Stimulated activated CD4-positive, alpha-beta T cell treated with anti-CD3 and anti-CD28 coated beads, TNF-alpha, amount 100 ng/mL, for 24 hours (primary cell): ENCODE measurements at places on chromosomes 6 and 20.

GRCh38 chr6:112911959-112912358 lies 564.8 kb downstream of the RFPL4B start:
- no peak for DNase-seq

DNA sequence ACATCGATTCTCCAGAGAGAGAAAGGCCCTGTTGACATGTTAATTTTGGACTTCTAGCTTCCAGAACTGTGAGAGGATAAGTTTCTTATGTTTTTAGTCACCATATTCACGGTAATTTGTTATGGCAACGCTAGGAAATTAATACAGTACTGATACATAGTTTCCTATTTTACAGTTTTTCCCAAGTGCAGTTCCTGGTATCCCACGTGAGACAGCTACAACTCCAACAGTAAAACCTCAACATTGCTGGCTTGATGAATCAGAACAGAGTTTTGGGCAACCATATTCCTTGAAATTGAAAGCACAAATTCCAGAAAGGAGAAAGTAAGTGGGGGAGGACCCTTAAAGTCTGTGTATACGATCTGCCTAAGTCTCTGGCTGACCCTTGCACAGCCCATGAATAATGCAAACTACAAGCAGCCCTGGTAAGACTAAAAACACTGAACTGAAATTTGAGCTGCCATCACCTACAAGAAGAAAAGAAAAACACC lies 505.1 kb upstream of the NRSN1 start:
- DNase-seq: no peak

DNA sequence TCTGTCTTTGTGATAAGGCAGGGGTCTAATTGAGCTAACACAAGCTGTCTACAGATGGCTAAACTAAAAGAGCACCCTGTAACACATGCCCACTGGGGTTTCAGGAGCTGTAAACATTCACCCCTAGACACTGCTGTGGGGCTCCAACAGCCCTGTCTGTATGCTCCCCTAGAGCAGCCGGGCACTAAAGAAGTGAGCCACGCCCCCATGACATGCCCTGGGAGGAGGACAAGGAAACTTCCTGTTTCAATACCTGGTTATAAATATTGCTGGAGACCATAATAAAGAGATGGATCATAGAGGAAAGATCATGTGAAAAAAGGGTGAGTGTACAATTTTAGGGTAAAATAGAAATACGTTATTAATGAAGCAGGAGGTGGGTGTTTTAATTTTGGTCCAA lies 667.7 kb upstream of the AGPAT4 start:
- no peak for DNase-seq

DNA sequence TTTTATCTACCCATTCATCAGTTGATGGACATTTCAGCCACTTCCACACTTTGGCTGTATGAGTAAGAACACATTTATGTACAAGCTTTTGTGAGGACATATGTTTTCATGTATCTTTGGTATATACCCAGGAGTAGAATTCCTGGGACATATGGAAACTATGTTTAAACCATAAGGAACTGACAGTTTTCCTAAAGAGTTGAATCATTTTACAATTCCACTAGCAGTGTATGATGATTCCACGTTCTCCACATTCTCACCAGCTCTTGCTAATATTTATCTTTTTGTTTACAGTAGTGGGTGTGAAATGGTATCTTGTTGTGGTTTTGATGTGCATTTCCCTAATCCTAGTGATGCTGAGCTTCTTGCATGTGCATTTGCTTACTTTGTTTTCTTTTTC lies 338.1 kb downstream of the PLCB1 start:
- no peak for DNase-seq

- no peak for DNase-seq
These were observed 7.2 kb downstream of the FAM217B start for GRCh38 chr20:59947376-59947775.

- DNase-seq: no peak
These were observed 21.0 kb downstream of the PFDN4 start for GRCh38 chr20:54228841-54229240.

- DNase-seq: no peak
These were observed 325.1 kb downstream of the CDH26 start for GRCh38 chr20:60283281-60283680.

DNA sequence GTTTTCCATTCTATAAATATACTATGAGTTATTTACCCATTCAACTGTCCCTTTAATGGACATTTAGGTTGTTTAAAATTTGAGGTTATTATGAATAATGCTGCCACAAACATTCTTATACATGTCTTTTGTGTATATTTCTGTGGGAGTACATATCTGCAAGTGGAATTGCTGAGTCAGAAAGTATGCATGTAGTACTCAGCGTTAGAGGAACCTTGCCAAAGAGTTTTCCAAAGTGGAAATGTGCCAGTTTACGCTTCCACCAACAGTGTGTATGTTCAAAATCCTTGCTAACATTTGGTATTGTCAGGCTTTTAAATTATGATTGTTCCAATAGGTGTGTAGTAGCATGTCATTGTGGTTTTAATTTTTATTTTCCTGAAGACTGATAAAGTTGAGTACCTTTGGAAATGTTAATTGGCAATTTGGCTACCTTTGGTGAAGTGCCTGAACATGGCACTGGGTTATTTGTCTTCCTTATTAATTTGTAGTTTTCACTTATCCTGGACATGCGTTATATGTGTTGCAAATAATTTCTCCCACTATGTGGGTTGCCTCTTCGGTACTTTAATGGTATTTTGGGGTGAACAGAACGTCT lies 341.2 kb downstream of the CD83 start:
- DNase-seq: no peak

DNA sequence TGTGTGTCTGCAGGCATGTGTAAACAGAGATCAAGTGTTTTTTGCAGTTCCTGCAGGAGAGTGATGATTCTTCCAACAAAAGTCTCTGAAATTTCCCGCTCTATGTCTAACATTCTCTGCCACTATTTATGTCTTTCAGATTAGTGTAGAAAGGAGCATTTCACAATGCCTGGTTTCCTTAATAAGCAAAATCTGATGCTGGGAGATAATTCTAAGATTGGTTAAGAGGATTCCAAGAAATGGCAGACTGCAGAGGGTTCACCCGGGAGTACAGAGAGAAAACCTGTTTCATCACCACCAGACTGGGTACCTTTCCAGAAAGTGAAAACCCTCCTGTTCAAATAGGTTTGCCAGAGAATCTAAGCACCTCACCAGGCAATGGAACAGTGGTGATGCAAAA lies 62.7 kb downstream of the FOXC1 start:
- DNase-seq: no peak

GRCh38 chr20:61321481-61321880 lies 69.4 kb downstream of the CDH4 start:
- DNase-seq: no peak

GRCh38 chr20:33322456-33322855 lies 39.4 kb downstream of the BPIFB1 start:
- DNase-seq: no peak

DNA sequence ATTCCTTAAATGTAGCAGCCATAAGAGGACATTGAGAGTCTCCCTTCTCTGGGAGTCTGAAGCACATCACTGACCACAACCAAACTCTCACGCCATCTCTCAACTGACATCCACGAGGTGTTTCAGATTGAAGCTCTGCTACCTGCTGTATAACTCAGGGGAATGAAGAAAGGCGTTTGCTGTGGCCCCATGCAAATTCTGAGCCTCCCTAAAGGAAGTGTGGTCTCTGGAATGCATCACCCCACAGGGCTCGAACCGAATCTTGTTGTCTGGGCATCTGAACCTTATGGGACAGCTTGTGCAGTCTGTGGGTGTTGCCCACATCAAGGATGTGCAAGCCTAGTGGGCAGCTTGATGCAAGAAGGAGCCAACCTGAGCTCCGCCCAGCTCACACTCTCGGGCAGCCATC lies 10.9 kb downstream of the PMEPA1 start:
- DNase-seq: no peak

GRCh38 chr6:24053057-24053456 lies 73.0 kb upstream of the NRSN1 start:
- DNase-seq: no peak

DNA sequence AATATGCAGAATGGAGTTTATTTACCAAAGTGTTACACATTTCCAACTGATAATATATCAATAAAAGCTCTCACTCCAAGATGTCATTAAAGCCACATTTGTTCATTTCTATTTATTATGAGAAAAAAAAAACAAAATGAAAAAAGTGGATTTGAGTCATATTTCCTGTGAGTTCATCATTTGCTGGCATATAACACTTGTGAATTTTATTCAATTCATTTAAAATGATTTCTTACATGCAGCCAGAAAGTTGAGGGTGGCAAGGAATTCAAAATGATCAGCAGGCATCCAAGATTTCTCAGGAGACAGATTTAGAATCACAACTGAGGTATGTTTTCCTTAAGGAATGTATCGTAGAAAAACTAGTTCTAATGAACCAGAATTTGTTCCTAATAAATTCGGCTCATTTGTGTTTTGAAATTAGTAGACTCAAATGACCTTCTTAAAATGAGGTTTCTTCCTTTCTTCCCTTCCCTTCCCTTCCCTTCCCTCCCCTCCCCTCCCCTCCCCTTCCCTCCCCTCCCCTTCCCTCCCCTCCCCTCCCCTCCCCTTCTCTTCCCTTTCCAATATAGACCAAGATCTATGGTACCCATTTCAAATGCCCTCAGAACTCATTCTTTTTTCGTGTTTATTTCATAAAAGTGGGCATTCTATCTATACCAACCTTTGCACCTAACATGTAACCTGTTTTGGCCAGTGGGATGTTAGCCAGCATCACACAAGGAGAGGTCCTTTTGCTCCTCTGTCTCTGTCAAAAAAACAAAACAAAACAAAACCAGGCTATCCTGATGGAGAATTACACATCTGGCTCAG lies 357.9 kb upstream of the TSHZ2 start:
- DNase-seq: no peak

DNA sequence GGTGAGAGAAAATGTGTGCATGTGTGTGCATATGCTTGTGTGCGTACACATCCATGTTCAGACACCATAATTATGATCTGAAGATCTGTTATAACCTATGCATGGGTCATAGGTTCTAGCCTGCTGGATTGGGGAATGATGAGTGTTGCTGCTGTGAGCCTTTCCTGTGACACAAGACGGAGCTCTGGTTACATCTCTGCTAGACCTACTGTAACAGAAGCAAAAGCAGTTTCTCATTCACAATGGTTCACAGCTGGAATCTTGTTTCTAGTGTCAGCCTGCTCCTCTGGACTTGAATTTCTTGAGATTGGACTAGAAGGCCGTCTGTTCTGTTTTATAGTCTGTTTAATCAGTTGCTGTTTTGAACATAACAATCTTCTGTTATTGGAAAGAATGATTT lies 40.1 kb downstream of the DEFB114 start:
- no peak for DNase-seq

- DNase-seq: no peak
These were observed 143.4 kb upstream of the PHACTR1 start for GRCh38 chr6:12572896-12573827.

DNA sequence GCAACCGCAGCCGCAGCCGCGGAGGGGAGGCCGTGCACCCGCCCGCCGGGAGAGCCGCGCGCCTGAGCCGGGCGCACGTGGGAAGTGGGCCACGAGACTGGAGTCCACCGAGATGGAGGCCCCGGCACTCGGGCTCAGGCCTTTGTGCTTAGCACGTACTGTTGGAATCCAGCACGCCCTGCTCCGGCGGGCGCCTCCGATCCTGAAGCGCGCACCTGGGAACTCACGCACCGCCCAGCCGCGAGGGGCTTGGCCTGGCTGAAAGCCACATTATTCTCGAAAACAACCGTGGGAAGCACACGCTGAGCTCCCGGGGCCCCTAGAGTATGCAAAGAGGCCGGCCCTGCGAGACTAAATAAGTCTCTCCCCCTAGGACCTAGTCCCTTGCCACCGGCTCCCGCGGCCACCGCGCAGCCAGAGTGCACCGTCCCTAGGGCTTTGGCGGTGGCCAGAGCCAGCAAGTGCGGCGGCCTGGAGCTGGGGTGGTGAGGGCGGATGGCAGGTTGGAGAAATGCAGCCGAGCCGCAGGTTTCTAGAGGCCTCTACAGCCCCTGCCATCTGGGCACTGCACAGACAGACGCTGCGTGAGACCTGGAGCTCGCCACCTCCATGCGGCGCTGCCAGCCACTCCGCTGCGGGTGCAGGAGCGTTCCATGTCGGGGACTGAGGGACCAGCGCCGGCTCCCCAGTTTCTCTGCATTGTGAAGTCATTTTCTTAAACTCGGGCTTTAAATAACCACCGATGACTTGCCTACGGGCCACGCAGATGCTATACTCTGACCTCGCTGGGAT lies 42.0 kb upstream of the LY86 start:
- DNase-seq: no peak

DNA sequence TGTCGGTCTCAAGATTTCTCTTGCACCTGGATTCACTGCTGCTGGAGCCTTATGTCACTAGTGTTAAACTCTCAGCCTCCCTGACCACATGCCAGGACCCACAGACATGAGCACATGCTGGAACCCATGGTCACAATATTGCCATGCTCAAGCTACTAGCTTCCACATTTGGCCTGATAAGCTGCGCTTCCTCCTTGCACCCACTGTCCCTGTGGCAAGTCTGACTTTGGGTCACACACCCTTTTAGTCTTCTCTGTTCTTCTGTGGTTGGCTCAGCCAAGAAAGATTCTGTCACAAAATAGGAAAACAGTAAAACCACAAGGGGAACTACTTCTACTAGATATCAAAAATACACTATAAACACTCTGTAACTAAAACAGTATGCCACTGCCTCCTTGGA lies 68.9 kb upstream of the HDAC2 start:
- no peak for DNase-seq

DNA sequence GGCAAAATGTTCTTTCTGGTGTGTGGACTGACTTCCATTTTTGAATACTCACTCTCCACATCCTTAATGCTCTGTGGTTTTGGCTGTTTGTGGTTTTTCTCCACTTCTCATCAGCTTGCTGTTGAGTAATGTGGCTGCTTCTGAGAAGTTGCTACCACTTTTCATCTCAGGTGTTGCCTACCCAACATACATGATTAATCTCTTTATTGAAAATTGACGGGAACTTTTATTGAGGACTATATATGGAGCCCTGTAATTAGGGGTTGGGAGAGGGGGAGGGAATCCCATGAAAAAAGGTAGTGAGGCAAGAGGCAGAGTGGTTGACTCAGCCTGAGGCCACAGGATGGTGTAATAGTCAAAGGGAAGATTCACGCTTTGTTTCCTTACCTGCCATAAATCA lies 17.6 kb downstream of the IL22RA2 start:
- no peak for DNase-seq

DNA sequence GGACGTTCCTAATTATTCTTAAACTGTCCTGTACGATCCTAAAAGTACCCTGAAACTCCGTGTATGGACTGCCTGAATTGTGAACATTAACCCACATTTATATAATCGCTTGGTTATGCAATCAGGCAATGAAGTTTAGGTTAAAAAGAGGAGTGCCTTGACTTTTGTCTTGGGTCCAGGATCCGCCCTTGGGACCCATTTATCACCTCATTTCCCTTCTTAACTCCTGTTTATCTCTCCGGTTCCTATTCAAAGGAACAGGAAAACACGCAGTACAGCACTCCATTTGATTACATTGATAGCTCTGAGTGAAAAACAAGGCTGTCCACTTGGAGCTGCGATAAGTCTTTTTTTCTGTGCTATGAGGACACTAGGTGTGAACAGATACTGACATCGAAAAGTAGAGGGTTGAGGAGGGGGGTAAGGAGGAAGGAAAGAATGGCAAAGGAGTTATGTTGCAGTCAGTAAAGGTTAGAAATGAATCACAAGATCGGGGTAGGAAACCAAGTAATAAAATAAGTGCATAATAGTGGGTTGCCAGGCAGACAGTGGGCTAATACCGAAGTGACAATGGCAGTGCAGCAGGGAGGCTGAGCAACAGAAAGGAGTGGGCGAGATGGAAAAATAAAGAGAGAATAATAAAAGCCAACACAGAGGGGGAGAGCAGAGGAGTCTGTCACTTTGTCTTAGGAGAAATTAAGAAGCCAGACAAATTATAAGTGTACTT lies 15.9 kb upstream of the PCK1 start:
- DNase-seq: no peak
